ENCODE measurements at places on chromosomes 1 and 21. TPM values are rescaled to one million over a fixed set of nuclear protein-coding genes. Genes with fewer than 3 reads are reported as not detected.

The ARHGEF16 gene
- total RNA-seq, result 3.2 TPM

The CENPF gene
- total RNA-seq, result 111 TPM

The TLCD4 gene
- 12.2 TPM for total RNA-seq

The LYPD8 gene
- not detected for total RNA-seq

The OR2L8 gene
- total RNA-seq, result not detected

The FAM3B gene
- not detected for total RNA-seq

The DPT gene
- not detected for total RNA-seq

The SMG7 gene
- 43.3 TPM for total RNA-seq

The CCDC17 gene
- total RNA-seq, result 0.37 TPM

The TEKT2 gene
- not detected for total RNA-seq

The OPN3 gene
- total RNA-seq, result 55.1 TPM

The MYOC gene
- not detected for total RNA-seq

The SMCP gene
- total RNA-seq, result not detected

The NUDT4B gene
- total RNA-seq, result not detected

The FAM163A gene
- not detected for total RNA-seq

The C1orf116 gene
- 2.6 TPM for total RNA-seq

The NGF gene
- 3.3 TPM for total RNA-seq

The PLA2G2D gene
- not detected for total RNA-seq

The COL11A1 gene
- 3.2 TPM for total RNA-seq

The TEDDM1 gene
- not detected for total RNA-seq

The DMRTB1 gene
- total RNA-seq, result not detected

The UBL4B gene
- not detected for total RNA-seq

The KRTAP13-2 gene
- not detected for total RNA-seq

The AIRE gene
- not detected for total RNA-seq

All from A549 treated with CpdA at 1 μM for 4 hours (cell line).